Endothelial cell of umbilical vein (primary cell): ENCODE measurements at places on chromosomes 1 and 21. TPM values are rescaled to one million over a fixed set of nuclear protein-coding genes. Genes with fewer than 3 reads are reported as not detected.

ZFP69B gene
- total RNA-seq, result 2.7 and 3.4 TPM in 2 replicates

CACNA1S gene
- total RNA-seq, result not detected in 2 replicates

SNIP1 gene
- 18.4 and 19.6 TPM in 2 replicates for total RNA-seq

BTBD19 gene
- 69.9 and 72.5 TPM in 2 replicates for total RNA-seq

FCMR gene
- total RNA-seq, result not detected in 2 replicates

CYP4B1 gene
- not detected in 2 replicates for total RNA-seq

GSTM5 gene
- 0.51 and 1.6 TPM in 2 replicates for total RNA-seq

ZBTB8A gene
- 9.1 and 9.6 TPM in 2 replicates for total RNA-seq

UBQLN4 gene
- total RNA-seq, result 48.1 and 50.8 TPM in 2 replicates
